Neural crest cell (in vitro differentiated cells): ENCODE measurements at places on chromosomes 16 and 17.

DNA sequence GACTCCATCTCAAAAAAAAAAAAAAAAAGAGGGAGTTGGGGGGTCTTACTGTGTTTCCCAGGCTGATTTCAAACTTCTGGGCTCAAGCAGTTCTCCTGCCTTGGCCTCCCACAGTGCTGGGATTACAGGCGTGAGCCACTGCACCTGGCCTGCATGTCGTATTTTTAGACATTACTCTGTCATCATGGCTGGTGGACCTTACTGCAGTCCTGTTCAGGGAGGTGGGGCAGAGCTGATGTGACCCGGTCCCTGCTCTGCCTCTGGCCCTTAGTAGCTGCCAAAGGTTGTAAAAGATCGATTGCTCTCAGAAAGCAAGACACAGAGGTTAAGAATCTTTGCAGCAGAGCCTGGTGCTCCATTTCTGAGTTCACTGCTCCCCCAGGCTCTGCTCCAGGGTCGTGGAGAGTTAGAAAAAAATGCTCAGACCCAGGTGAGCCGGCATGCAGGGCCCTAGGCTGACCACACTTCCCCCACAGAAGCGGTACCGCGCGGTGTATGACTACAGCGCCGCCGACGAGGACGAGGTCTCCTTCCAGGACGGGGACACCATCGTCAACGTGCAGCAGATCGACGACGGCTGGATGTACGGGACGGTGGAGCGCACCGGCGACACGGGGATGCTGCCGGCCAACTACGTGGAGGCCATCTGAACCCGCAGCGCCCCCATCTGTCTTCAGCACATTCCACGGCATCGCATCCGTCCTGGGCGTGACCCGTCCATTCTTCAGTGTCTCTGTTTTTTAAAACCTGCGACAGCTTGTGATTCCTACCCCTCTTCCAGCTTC lies 7.1 kb upstream of the LASP1NB start:
- peaks cover 6% of the 10 kb centered on the region for H3K36me3 ChIP-seq
- no peaks in the 10 kb centered on the region for H3K27me3 ChIP-seq
- DNase-seq: no peak
- H3K4me3 ChIP-seq: no peak overlapping the region
- H3K4me1 ChIP-seq: peaks cover 25% of the 10 kb centered on the region
- H3K27ac ChIP-seq: no peak overlapping the region

DNA sequence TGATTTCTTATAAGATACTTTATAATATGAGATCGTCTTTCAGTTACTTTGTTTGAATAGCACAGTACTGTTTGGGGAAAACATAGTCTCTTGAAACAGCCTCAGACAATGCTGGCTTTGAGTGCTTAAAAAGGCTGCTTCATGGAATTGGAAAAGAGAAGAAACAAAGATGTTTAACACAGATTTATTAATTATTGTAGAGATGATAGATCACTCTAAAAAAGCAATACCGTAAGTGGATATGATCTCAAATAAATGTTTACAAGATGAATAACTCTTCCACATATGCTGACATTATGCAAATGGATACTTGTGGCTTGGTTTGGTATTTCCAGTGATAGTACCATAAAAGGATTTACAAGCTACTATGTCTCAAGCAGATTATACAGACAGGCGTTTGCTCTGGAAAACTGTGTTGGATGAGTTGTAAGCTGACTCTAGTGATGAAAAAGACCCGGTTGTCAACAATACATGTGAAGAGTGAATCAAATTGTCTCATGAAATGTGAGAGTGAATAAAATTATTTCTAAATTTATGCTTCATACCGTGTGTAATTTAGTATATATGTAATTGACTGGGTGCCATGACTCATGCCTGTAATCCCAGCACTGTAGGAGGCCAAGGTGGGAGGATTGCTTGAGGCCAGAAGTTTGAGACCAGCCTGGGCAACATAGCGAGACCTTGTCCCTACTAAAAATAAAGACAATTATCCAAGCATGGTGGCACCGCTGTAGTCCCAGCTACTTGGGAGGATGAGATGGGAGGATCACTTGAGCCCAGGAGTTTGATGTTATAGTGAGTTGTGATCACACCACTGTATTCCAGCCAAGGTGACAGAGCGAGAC lies 105.4 kb downstream of the FTO start:
- DNase-seq: no peak
- H3K27me3 ChIP-seq: no peaks in the 10 kb centered on the region
- no peak overlapping the region for H3K4me3 ChIP-seq
- peaks cover 32% of the 10 kb centered on the region for H3K4me1 ChIP-seq
- no peak overlapping the region for H3K27ac ChIP-seq
- H3K36me3 ChIP-seq: peaks cover 8% of the 10 kb centered on the region

GRCh38 chr17:15377616-15378015 lies 36.2 kb upstream of the TEKT3 start:
- H3K36me3 ChIP-seq: no peaks in the 10 kb centered on the region
- no peaks in the 10 kb centered on the region for H3K27me3 ChIP-seq
- H3K27ac ChIP-seq: peak overlapping the region; percentile 93
- DNase-seq: peak; percentile 17
- H3K4me1 ChIP-seq: peaks cover 23% of the 10 kb centered on the region

- H3K4me3 ChIP-seq: no peak overlapping the region
- no peaks in the 10 kb centered on the region for H3K27me3 ChIP-seq
- no peak overlapping the region for H3K27ac ChIP-seq
- H3K4me1 ChIP-seq: peaks cover 5% of the 10 kb centered on the region
- no peak for DNase-seq
Measured at GRCh38 chr17:49645654-49646053, 32.2 kb downstream of the SPOP start.

- H3K4me1 ChIP-seq: peaks cover 9% of the 10 kb centered on the region
- H3K27ac ChIP-seq: no peak overlapping the region
- H3K27me3 ChIP-seq: peaks cover 43% of the 10 kb centered on the region
Measured at GRCh38 chr17:34721326-34721725, 141.9 kb downstream of the TMEM132E start.

GRCh38 chr16:52372313-52372712 lies 174.6 kb downstream of the TOX3 start:
- no peaks in the 10 kb centered on the region for H3K36me3 ChIP-seq
- H3K27me3 ChIP-seq: no peaks in the 10 kb centered on the region
- H3K27ac ChIP-seq: no peak overlapping the region
- DNase-seq: no peak
- no peak overlapping the region for H3K4me3 ChIP-seq

GRCh38 chr16:49382916-49383315 lies 9.3 kb downstream of the C16orf78 start:
- H3K27ac ChIP-seq: no peak overlapping the region
- H3K36me3 ChIP-seq: no peaks in the 10 kb centered on the region

- H3K27me3 ChIP-seq: no peaks in the 10 kb centered on the region
- H3K4me1 ChIP-seq: peaks cover 8% of the 10 kb centered on the region
- peak overlapping the region; percentile 61 for H3K4me3 ChIP-seq
- peak; percentile 50 for DNase-seq
- H3K27ac ChIP-seq: no peak overlapping the region
Measured at GRCh38 chr16:72099377-72099818, 5.8 kb downstream of the DHX38 start.
